Fibroblast of villous mesenchyme (primary cell): ENCODE measurements at places on chromosomes 12 and 14. TPM values are rescaled to one million over a fixed set of nuclear protein-coding genes. Genes with fewer than 3 reads are reported as not detected.

GRCh38 chr12:123550700-123551099 is 17.2 kb upstream of the RILPL1 start:
- no peak for DNase-seq

DNA sequence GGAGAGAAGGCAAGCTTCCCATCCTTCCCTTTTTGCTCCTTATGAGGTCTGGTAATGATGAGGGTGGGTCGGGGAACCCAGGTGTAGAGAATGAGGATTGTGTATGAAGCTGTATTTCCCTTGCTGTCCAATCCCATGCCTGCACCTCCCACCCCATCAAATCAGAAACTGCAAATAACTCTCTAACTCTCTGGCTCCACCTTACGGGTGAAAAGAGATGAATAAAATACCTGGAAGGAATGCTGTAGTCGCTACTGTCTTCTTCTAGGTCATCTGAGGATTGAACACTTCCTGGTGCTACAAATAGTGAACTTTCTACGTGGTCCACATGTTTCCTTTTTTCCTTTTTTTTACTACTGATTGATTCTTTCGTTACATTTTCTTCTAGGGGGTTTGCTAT is 38.9 kb upstream of the DICER1 start:
- no peak for DNase-seq

GRCh38 chr12:76144245-76144549 is 59.7 kb upstream of the NAP1L1 start:
- peak; percentile 34 for DNase-seq

DNA sequence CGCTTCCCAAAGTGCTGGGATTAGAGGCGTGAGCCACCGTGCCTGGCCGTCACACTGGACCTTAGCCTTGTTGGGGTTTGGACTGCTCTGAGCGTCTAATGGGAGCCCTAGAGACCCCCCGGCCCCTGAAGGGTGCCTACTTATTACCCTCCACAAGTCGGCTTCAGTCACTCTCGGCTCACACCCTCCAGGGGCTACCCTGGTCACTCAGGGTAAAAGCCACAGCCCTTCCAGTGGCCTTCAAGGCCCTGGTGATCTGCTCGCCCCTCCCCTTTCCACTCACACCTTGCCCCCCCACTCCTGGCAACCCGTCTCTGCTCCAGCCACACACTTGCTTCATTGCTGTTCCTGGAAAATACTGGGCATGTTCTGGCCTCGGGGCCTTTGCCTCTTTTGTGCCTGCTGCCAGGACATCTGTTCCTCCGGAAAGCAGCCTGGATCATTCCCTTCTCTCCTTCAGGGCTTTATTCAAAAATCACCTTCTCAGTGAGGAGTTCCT is 3.6 kb upstream of the MORN3 start:
- DNase-seq: no peak

DNA sequence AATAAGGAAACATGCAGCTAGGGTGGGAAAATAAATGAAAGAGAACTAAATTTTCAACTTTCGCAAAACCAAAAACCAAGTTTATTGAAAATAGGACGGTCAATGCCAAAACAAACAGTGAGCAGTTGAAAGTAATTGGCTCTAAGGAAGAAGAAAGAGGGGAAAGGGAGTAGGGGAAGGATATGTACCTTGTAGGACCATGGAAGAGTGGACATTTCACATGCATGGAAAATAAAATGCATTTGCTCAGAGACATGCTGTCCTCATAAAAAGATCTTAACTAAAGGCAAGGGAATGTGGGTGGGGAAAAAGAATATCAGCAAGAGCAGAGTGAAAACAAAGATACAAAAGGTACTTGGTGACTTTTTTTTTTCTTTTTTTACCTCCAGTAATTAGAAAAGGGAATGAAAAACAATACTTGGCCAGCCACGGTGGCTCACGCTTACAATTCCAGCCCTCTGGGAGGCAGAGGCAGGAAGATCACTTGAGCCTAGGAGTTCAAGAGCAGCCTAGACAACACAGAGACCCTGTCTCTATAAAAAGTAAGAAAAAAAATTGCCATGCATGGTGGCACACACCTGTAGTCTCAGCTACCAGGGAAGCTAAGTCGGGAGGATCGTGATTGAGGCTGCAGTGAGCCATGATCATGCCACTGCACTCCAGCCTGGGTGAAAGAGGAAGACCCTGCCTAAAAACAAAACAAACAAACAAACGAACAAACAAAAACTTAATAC is 6.6 kb downstream of the TXNDC16 start:
- DNase-seq: no peak

- DNase-seq: no peak
Observed at GRCh38 chr14:56632195-56632594, 52.6 kb downstream of the TMEM260 start.

GALNT8 gene
- total RNA-seq: under 0.01 TPM in 2 replicates

TXNRD1 gene
- total RNA-seq: 352 and 747 TPM in 2 replicates

PTPRQ gene
- 0.32 and 5.6 TPM in 2 replicates for total RNA-seq
